ENCODE measurements at places on chromosomes 5 and 9.

- no peak for DNase-seq
These were observed 933.4 kb upstream of the PTPRD start for GRCh38 chr9:11546231-11546630.

DNA sequence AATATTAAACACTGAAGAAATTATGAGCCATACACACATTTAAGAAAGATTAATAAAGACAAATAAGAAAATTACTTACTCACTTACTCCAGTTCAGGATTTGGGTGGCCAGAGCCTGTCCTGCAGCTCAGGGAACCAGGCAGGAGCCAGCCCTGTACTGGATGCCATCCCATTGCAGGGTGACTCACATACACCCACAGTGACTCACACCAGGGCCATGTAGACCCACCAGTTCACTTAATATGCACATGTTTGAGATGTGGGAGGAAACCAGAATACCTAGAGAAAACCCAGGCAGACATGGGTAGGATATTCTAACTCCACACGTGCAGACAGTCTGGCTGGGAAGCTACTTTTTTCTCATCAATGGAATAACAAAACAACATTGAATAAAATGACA is 49.6 kb upstream of the ADRB2 start:
- no peak for DNase-seq

DNA sequence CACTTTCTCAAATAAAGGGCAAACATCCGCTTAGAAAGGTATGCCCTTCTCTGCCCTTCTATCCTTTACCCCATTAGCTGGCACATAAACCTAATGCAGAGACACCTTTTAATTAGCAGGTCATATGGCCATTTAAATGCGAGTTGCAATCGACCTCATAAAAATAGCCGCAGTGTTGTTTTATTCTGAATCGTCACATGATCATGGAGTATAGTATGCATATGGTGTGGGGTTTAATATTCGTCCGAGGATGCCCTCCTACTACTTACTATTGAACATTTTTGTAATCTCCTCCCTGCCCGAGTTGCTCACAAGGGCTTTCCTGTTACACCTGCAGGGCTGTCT is 72.0 kb downstream of the PIK3R1 start:
- no peak for DNase-seq

DNA sequence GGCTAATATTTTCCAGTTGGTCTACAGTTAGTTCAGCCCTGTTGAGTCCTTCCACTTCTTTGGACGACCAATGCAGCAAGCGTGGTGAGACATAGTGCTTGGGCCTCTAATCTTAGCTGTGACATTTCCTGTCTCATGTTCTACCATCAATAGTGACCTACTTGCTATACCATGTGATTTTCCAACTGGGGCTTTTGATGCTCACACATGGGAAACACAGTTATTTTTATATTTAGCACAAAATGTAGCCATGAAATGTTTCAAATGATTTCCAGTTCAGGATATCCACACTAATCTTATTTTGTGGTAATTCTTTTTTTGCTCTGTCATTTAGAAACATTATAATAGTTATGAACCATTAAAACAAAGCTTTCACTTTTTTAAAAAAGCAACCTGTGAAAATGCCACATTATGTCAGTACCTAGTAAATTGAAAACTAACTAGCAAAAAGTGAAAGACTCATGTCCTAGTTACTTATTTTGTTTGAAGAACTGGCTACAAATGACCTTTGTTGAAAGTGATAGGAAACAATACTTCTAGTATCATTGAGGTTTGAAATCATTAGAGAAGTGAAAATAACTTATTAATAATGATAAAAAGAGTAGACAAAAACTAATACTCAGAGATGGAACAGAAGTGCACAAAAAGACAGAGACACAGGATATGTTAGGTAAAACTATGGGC is 18.3 kb downstream of the MARCHF3 start:
- no peak for DNase-seq

GRCh38 chr9:3873818-3874217 is 348.0 kb upstream of the RFX3 start:
- no peak for DNase-seq

- no peak for DNase-seq
These were observed 468.9 kb downstream of the DTWD2 start for GRCh38 chr5:118519466-118519865.

DNA sequence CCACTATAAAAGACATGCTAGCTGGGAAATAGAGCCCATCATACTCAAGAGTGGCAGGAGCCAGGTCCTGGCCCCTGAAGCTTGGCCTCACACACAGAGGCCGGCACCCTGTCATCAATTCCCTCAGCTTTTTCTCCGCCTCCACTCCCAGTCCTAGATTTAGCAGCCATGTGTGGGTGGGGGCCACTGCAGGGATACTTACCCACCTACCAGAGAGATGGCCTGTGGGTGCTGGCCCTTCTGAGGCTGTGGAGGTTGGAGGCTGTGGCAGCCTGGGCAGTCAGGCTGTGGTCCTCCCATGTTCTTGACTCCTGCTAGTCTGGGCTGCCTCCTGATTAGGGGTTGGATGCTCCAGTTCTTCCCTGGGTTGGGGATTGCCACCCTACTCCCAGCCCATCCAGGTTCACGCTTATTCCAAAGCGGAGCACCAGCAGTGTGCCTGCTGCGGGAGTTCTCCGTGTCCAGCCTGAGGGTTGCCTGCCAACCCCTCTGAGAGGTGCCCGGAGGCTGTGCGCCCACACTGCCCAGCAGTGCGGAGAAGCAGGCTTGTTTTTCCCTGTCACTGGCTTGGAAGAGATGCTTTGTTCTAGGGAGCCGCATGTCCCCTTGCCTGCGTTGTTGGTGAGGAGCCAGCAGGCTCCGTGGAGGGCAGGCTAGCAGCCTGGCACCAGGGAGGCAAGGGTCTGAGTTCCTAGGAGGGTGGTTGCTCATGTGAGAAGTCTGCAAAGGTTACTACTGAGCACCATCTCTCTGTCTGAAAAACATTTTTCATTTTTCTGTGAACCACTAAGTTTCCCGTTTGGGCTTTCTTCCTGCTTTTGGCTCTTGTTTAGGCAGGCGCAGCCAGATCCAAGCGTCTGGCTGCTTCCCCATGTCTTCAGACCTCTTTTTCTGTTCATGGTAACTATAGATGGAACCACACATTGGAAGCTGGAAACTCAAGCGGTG is 7.5 kb downstream of the SLC22A5 start:
- no peak for DNase-seq

DNA sequence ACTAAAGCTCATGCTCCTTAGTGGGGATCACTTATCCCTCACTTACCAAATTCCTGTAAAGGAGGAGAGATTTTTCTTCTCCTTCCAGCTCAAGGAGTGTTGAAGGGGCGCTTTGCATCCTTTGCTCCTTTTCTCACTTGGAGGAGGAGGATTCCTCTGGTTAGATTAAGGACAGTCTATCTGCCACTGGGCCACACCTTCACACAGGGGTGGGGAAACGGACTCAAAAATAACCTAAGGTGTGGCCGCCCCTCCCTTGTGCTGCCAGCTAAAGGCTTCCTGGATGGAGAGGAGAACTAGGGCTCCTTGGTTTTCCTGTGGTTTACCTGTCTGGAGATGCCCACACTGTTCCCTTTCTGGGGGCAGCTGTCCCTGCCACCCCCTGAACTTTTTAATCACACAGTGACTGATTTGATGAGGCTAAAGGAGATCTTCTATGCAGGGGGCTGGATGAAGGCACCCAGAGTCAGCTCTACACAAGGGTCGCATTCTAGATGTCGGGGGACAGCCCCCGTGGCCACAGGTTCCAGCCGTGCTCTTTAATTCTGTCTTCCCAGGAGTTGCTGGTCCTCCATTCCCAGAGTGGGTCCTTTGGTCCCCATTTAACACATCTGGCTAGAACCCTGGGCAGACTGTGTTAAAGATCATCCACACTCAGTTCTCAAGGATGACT is 14.4 kb downstream of the GLRX start:
- DNase-seq: no peak

GRCh38 chr5:62982348-62982747 is 403.7 kb downstream of the LRRC70 start:
- DNase-seq: no peak

- DNase-seq: no peak
These were observed 173.7 kb downstream of the DAB2IP start for GRCh38 chr9:121825031-121825691.

- no peak for DNase-seq
These were observed 304.2 kb downstream of the ENC1 start for GRCh38 chr5:74336297-74336696.

All from Right ventricle myocardium superior (tissue), 1 donor.